K562 (cell line): ENCODE measurements at places on chromosomes 5 and 9.

GRCh38 chr5:51397996-51398395 is 14.7 kb downstream of the ISL1 start:
- no peak for DNase-seq

DNA sequence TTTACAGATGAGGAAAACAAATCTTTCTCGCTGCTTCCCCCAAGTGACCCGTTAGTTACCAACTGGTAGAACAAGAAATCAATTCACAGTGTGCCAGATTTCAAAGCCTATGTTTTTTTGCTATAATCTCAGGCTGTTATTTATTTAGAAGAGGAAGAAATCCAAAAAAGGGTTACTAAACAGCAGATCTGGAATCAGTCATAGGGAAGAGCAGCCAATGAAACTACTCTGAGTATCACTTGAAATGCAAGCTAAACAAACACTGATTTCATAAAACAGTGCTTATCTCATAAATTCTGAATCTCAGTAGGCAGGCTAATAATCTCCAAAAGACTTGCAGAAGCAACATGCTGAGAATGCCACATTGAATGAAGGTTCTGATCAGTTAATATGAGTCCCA is 829.5 kb upstream of the ACO1 start:
- no peak for DNase-seq

DNA sequence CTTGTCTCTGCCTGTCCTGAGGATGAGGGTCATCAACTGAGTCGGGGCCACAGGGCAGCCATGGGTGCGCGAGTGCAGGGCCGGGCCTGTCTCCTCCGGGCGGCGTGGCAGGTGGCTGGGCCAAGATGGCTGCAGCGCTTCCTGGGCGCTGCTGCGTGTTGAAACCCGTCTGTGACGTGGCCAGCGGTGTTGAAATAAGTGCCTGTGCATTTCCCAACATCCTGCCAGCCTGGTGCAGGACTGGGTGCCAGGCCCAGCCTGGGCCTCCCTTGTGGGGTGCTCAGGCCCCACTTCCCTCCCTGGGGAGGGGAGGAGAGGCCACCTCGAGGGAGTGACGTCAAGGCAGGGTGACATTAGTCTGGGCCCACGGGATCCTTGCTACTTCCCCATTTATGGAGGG is 45.5 kb downstream of the RXRA start:
- DNase-seq = no peak

DNA sequence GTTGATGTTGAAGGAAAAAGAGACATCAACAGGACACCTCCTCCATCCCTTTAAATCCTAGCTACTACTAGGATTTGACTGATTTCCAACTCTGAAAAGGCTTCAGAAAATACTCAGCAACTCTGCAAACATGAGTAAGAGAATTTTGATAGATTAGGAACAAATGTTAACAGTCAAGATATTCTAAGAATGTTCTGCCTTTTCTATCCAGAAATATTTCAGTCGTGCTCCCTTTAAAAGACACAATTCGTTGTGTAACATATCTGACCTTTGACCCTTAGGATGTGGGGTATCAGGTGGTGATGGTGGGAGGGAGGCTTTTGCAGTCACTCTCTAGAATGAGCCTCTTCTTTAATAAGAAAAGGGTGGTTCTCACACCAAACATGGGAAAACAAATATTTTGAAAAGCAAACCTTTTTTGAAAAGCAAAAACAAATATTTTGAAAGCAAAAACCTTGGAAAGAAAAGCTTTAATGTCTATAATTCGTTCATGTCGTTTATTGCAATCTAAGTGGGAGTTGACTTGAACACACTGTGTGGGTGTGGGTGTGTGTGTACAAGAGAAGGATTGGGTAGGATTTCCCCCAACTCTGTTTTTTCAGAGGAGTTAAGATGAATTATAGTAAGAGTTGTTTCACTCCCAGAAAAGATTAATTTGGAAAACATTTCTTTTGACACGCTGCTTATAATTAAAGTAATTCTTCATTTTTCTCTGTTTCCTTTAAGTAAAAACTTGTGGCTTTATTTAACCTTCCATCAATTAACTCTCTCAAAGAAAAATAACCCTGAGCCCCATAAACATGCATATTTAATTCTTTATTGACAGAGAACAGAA is 152.8 kb downstream of the TMEM167A start:
- no peak for DNase-seq
